ENCODE measurements at places on chromosomes 1 and 21.
A peak's percentile ranks its signal among the peaks of the same experiment; 100 is the strongest.

- DNase-seq = no peak
These were observed 83.2 kb upstream of the PBX1 start for GRCh38 chr1:164475834-164476233.

- DNase-seq = no peak
These were observed 1.1 kb upstream of the SLC27A3 start for GRCh38 chr1:153774026-153774595.

GRCh38 chr1:169765580-169766331, 29.0 kb downstream of the METTL18 start:
- no peak for DNase-seq

- DNase-seq = no peak
These were observed 7.7 kb upstream of the ABL2 start for GRCh38 chr1:179237222-179237621.

DNA sequence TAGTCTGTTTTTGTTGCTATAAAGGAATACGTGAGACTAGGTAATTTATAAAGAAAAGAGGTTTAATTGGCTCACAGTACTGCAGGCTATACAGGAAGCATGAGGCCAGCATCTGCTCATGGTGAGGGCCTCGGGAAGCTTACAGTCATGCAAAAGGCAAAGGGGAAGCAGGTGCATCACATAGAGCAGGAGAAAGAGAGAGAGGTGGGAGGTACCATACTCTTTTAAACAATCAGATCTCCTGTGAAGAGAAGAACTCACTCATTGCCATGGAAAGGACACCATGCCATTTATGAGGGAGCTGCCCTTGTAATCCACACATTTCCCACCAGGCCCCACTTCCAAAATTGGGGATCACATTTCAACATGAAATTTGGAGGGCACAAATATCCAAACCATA, 12.7 kb downstream of the PPP1R12B start:
- no peak for DNase-seq

DNA sequence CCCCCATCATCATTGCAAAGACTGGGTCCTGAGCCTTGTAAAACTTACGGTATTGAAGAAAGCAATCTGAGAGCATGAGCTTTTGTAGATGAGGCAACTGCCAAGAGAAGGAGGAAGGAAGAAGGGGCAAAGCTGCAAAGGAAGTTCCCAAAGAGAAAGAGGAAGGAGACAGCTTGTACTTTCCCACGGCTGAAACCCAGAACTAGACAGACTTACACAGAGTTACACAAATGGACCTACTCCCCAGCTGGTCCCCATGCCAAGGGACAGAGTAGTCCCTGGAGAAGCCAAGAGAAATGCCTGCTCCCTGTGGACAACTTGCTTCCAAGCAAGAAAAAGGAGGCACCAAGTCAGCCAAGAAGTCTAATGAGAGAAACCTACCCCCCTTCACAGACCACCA, 22.6 kb downstream of the SLC5A9 start:
- no peak for DNase-seq

DNA sequence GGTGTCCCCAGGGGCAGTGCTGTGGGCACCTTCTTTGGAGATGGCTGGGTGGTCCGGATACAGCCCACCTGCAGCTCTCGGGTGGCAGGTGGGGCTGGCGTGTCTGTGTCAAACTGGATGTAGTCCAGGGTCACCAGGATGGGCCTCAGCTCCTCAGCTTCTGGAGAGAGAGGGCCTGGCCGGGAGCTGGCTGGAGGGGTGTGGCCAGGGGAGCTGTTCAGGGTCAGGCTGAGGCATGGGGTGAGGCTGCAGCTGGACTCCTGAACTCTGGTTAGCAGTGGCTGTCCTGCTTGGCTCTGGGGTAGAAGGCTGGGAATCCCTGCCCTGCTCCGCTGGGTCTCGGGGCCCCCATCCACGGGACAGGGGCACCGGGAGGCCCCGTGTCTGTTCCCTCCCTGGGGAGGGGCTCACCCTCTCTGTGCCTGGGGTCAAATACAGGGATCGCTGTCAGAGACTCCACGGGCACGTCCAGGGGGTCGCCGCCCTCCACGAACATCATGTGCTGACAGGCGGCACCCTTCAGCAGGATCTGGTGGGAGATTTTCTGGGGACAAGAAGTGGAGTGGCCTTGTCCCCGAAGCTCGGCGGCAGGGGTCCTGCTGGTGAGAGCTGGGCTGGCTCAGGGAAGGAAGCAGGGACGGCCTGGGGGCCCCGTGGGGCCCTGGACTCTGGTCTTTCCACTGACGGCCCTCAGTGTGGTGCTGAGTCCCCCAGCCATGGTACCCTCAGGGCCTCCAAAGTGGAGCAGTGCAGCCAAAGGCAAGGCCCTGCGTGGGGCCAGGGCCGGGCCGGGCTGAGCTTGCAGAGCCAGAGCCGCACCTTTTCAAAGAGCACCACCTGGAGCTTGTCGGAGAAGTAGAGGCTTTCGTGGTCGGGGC, 4.1 kb upstream of the TMEM52 start:
- no peak for DNase-seq

- DNase-seq = peak; percentile 48
These were observed 1.2 kb downstream of the HMGCS2 start for GRCh38 chr1:119767486-119767885.

- peak; percentile 67 for DNase-seq
These were observed 52.0 kb downstream of the LAMC2 start for GRCh38 chr1:183238071-183238470.

DNA sequence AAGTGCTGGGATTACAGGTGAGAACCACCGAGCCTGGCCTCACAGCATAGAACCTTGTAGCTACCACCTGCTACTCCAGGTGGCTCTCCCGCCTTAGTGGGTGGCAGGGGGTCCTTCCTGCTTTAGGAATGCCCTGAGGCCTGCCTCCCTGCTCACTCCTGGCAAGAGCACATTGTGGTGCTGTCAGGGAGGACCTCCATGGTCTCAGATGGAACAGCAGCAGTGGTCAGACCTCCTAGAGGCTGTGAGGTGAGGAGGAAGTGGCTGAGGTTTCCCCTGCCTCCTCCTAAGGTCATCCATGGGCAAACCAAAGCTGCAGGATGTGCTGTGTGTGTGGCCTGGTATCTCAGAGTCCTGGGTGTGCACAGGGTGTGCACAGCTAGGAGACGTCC, 6.7 kb downstream of the SOX13 start:
- no peak for DNase-seq

DNA sequence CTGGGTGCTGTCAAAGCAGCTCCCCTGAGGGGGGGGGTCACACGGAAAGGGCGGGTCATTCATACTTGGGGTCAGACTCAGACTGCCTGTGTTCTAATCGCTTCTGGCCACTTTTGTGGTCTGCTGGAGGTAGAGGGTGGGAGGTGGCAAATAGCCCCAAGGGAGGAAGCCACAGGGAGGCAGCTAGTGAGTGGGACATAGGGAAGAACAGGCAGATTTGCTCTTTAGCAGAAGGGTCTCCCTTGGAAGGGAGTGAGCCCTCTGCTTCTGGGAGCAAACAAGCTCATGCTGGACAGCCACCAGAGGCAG, 24.5 kb downstream of the ACOT11 start:
- no peak for DNase-seq

DNA sequence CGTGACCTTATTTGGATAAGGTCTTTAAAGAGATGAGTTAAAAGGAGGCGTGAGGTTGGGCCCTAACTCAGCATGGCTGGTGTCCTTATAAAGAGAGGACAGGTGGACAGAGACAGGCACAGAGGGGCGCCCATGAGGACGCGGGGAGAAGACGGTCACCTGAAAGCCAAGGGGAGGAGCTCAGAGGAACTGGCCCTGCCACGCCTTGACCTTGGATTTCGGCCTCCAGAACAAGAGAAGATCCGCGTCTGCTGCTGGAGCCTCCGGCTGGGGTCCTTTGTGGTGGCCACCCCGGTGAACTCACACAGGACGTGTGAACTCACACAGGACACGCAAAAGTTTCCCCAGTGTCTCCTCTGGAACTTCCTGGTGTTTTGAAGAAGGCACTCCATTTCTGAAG, 122.7 kb downstream of the SIK1 start:
- DNase-seq = no peak

GRCh38 chr21:41054018-41054578, 113.9 kb upstream of the BACE2 start:
- peak; percentile 73 for DNase-seq

- DNase-seq = no peak
These were observed 31.4 kb upstream of the GBP6 start for GRCh38 chr1:89332461-89332860.

DNA sequence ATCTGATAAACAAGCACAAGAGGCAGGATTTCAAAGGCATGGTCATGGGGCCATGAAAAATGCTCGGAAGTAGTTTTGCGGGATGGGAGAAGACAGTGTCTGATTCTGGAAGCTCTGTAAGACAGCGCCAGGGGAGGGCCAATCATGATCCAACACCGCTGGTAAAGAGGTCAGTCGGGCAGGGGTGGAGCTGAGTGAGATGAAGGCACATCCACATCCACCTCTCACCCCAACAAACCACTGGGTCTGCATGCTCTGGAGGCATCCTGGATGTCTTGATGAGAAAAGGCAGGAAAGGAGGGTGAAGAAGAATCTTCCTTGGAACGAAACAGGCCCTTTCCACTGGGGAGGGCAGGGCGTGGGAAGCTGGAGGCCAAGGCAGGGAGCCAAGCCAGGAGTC, 288.3 kb downstream of the PCP4 start:
- no peak for DNase-seq

DNA sequence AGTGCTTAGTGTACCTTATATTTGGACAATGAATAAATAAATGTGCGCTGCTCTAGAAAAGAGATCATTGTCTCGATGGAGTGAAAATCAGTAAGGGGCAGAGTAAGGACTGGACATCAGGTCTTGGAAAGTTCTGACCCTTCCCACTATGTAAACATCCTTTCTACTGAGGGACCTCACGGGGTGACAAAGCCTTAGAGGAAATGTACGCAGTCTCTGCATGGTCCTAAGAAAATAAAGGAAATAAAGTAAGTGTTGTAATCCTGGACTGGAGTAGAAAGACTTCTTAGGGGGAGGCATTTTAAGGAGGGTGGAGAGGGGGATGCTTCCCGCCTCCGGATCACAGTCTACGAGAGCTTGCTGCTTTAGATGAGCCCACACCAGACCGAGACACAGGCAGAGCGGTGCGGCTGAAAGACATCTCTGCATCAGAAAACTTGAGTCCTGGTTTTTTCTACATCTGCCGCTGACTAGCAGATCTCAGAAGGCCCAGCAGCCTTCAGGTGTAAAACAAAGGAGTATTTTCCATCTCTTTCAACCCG, 22.3 kb upstream of the GPR137B start:
- DNase-seq = no peak

- DNase-seq = no peak
These were observed 23.3 kb downstream of the STUM start for GRCh38 chr1:226571893-226572292.

DNA sequence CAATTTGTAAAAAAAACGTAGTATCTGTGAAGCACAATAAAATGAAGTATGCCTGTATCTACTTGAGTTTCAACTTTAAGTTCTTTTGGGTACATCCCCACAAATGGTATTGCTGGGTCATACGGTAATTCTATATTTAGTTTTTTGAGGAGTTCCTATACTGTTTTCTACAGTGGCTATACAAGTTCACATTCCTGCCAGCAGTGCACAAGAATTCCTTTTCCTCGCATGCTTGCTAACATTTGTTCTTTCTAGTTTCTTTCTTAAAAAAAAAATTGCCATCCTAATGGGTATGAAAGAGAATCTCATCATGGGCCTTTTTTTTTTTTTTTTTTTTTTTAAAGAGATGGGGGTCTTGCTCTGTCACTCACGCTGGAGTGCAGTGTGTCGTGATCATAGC, 41.9 kb downstream of the UCK2 start:
- DNase-seq = peak; percentile 23

GRCh38 chr1:218517459-218517858, 172.3 kb downstream of the TGFB2 start:
- DNase-seq = peak; percentile 29

Data from fibroblast of upper back skin (primary cell).